ENCODE measurements at places on chromosomes 2 and 18.

- no peak for DNase-seq
These were observed 764 bp downstream of the MBD2 start for GRCh38 chr18:54223568-54224241.

DNA sequence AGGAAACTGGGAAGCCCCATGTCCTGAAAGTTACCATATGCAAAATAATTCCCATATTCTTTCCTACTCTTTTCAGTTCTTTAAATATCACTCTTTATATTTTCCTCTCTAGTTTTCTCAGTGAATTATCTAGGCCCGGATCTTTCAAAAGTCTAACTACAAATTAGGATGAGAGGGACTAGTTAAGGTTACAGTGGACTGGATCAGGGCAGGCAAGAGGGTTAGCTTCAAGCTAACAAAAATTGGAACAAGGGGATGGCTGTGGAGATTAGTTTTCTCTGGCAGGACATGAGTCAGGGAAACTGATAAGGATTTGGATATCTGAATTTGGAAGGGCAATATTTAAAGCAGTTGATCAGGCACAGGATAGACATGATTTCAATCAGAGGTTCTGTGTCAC lies 30.4 kb upstream of the BBS5 start:
- DNase-seq, result no peak

DNA sequence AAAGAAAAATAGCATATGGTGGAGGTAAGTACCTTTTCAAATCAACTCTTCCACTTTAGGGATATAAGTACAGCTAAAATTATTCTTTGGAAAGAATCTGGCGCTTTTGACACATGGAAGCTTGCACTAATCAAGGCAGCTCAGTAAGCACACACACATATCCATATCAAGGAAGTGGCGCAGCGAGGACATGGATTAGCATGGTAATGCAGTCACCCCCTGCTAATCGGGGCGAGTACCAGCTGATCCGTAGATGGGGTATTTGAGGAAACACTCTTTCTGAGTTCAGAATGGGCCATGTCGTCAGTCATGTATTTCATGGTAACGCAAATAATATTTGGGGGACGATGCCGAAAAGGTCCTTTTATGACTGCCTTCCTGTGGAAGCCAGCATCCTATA lies 245.3 kb downstream of the GBX2 start:
- no peak for DNase-seq

- no peak for DNase-seq
These were observed 144.7 kb downstream of the COL6A3 start for GRCh38 chr2:237269138-237269875.

DNA sequence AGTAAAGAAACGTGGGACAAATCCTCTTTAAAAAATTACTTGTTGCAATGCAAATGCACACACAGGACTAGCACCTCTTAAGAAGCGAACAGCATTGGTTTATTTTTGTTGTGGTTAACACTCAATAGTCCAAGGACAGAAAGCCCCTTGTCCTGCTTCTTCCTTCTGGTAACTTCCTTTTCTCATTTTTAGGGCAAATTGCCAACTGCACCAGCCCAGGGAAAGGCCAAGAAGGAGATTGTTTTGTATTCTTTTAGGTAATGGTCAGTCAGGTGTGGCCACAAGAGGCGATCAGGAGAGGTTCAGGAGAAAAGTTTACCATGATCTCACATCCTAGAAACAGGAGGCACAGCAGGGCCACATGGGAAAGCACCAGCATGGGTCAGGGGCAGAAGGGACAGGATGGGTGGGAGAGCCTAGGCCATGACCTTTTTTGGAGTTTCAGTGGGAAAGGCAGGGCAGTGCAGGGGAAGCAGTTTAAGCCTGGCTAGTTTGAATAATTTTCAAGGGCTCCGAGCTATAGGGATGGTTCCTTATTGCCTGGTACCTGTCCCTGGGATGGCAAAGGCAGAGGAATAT lies 73.0 kb downstream of the CHRNA1 start:
- no peak for DNase-seq

- no peak for DNase-seq
These were observed 71.3 kb downstream of the CCDC93 start for GRCh38 chr2:117942551-117942950.

- no peak for DNase-seq
These were observed 986.3 kb downstream of the BCL11A start for GRCh38 chr2:59567151-59567550.

DNA sequence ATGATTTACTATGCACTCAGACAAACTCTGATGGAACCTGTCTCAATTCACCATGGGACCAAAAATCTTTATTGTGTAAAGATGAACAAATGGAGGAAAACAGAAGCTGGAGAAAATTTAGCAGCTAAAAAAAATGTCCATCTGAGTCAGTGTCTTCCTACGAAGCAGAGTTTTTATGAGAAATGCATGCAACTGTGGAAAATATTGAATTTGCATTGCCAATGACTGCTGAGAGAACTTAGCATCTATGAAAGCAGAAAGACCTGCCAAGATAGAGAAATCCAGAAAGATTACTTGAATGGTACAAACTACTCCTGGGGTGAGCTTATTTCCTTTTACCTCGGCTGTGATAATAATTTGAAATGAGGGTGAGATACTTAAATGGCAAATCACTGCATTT lies 289.7 kb upstream of the GCFC2 start:
- no peak for DNase-seq

- DNase-seq, result no peak
These were observed at the start of gene CXCR1 for GRCh38 chr2:218166791-218167190. Gene CXCR1 (minus strand): TSS chr2:218166962. CDS start chr2:218165211, 1,751 bp downstream.

DNA sequence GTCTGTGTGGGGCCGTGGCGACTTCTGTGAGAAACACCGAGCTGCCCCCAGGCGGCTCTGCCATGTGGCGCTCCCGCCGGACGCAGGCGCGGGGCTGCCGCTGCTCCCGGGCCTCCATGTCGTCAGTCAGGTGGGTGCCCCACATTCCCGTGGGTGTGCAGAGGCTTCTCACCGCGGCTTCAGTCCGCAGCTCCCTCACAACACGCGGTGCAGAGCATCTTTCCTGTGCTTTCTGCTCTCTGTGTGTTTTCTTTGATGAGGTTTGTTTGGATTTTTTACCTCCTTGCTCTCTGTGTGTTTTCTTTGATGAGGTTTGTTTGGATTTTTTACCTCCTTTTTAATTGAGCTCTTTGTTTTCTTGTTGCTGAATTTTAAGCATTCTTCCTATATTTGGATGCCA lies 13.0 kb downstream of the AQP12A start:
- no peak for DNase-seq

DNA sequence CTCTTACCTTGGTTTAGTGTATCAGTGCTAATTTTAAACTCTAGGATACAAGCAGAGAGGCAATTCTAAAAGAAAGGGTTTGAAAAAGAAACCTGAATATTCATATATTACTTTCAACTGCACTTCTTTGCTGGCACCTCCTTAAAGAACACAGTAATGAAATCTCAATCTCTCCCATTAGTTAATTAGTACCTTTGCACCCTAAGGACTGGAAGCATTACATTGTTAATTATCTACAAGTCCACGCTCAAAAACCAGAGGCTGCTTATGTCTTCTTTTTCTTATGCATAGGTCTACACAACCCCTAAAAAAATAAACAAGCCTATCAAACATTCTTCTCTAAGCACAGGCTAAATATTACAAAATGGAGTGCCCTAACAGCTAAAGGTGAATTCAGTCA lies 20.2 kb downstream of the EPHA4 start:
- DNase-seq, result no peak

- DNase-seq, result no peak
These were observed 149.6 kb downstream of the MTCL1 start for GRCh38 chr18:8854962-8855361.

- no peak for DNase-seq
These were observed 51.2 kb upstream of the PXDN start for GRCh38 chr2:1795261-1796231.

DNA sequence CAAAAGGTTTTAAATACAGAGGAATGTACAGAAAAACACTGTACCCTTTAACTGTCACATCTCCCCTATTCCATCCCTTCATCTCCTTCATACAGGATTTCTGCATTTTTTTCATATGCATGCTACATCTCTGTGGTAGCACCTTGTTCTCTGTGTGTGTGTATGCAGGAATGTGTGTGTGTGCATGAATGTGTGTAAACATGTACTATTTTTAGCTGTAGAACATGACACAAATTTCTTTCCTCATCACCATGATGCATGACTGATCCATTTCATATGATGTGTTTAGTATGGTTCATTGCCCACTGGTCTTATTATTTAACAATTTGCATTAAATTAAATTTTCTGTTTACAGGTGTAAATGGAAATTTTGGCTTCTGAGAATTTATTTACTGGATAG lies 21.5 kb upstream of the ZEB2 start:
- no peak for DNase-seq

DNA sequence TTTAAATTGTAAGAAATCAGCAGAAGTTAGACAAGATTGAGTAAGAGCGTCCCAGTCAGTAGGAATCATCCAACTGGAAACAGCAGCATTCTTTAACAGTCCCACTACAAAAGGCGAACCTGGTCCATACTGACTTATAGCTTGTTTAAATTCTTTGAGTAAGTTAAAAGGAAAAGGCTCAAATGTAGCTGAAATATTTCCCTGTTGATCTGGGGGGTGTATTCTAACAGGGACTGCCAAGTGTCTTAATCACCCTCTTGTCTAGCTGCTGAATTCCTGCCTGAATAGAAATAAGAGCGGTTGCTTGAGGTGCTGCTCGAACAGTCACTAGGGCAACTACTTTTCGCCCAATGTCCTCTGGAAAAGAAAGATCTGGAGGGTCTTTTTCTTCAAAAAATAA lies 56.4 kb upstream of the FMNL2 start:
- no peak for DNase-seq

DNA sequence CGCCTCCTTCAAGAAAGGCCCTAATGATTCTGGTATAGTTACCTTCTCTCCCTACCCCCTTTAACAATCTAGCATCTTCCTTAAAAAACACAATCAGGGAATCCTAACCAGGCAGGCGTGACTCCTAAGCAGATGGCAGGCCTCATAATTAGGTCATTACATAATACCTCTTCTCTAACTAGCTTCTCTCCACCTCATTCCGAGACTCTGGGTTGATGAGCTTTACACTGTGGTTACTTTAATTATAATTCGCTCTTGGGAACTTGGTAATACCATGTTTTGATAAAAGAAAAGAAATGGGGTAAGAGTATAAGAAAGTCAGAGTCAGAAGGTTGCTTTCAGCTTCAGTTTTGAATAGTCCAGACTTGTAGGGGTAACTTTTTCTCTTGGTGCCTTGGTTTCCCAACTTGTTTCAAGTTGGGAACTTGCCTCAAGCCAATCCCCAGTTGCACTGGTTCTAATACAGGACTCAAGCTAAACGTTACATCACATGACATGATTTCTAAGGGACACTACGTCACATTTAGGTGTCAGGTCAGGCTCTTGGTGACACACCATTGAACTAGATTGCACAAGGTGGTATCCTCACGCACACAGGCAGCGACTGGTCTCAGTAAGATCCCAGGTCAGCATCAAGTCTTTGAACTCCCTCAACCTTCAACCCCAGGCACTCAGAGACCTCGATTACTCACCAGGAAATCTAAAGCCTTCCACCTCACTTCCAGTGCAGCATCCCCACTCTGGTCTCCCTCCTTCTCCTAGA lies 59.2 kb downstream of the AAK1 start:
- no peak for DNase-seq

- DNase-seq, result no peak
These were observed 67.3 kb downstream of the SNORC start for GRCh38 chr2:232937278-232937906.

DNA sequence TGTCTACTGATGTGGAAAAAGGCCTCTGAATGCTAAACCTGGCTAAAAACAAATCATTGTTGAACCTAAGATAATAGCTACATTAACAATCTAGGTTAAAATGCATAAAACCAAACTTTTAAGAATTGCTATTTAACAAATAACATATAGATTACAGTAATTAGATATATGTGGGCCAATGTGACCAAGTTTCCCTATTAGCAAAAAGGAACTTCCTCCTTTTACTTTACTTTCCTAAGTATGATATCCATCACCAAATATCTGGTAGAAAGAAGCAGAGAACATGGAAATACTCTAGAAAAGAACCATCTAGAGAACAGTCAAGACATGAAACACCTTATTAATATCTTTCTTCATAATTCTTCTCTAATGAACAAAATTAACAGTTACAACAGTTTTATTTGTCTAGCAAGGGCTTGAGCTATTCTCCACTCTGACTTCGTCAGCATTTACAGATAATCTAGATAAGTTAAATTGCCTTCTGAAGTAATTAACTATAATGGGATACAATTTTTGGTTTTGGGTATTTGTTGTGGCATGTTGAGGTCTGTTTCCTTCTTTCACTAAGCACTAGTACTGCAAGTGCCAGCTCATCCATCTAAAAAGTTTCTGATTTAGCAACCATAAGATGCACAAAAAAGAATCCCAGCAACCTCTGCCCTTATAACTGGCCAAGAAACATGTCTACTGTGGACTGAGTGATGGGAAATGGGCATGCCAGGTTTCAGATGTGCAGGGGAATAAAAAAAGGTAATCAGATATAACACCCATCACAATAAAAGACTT lies 53.3 kb downstream of the MEMO1 start:
- DNase-seq, result no peak

GRCh38 chr2:40642237-40642636 lies 190.3 kb upstream of the SLC8A1 start:
- no peak for DNase-seq

DNA sequence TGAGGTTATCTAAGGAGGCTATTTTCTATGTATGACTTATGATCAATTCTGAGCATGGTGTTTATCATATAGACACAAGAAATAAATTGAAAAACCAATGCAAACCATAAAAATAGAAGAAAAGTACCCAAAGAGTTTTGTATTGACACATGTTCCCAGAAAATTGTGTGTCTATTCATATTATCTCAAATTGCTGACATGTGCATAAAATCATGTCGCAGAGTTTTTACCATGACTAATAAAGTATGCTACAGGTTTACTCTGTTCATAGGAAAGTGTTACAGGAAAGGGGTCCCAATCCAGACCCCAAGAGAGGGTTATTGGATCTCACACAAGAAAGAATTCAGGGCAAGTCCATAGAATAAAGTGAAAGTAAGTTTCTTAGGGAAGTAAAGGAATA lies 290.7 kb upstream of the NRXN1 start:
- no peak for DNase-seq

GRCh38 chr2:240114233-240114632 lies 21.9 kb downstream of the COPS9 start:
- DNase-seq, result no peak

DNA sequence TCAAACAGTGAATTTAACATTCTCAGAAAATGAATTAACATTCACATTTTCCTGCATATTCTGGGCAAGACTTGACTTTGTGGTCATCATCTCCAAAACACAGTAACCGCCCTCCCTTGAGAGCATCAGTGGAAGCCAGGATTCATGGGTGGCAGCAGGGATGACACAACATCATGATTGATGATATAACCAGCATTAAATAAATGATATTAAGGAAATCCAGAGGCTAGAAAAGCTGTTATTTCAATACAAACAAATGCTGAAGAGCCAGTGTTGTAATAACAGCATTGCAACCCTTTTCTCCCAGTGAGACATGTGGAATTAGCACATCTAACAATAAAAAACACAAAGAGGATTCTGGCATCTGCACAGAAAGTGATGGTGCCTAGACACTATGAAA lies 41.1 kb downstream of the CDC42EP3 start:
- DNase-seq, result no peak

- DNase-seq, result no peak
These were observed 93.6 kb downstream of the ASAP2 start for GRCh38 chr2:9300214-9300613.
